Activated CD8-positive, alpha-beta memory T cell treated with anti-CD3 and anti-CD28 coated beads for 1 hour (primary cell): ENCODE measurements at places on chromosomes 1 and 21.

DNA sequence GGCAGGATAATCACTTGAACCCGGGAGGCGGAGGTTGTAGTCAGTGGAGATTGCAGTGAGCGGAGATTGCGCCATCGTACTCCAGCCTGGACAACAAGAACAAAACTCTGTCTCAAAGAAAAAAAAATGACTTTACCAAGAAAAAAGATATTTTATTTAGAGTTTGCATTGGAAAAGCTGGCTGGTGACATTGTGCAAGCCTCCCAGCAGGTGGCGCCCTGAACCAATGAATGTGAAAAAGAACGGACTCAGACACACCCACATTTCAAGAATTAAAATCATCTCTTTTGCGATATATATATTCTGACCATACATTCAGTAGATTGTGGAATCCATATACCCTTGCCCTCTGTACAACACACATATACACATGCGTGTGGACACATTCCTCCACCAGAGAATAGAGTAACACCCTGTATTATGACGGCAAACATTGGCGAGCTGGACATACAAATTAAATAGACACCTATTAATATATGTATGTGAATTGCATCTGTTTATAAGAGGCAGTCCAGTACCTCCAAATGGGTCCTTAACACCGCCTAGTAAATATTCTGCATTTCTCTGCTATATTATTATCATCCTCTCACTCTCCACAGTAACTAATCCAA is 39.0 kb upstream of the CADM3 start:
- DNase-seq, result peak; percentile 55

GRCh38 chr1:46618754-46619415 is 2.3 kb upstream of the MOB3C start:
- no peak for DNase-seq

DNA sequence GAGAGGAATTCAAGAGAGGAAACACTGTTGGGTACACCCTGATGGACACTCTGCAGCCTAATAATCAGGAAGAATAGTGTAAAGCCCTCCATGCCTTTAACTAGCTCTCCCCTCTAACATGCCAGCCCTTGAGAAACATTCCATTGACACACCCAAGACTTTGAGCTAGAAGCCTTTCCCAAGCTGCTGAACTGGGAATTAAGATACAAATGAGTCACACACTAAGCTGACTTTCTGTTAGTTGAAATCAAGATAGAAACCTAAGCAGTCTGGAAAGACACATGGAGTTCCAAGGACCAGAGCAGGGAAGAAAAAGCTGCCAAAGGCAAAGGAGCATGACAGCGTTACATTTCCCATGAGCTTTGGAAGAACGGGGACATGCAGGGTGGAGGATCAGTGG is 380.8 kb downstream of the NPHP4 start:
- no peak for DNase-seq

GRCh38 chr1:32350785-32351398 is 11.4 kb downstream of the FAM229A start:
- peak; percentile 45 for DNase-seq

GRCh38 chr1:13628711-13629110 is 45.1 kb downstream of the PDPN start:
- DNase-seq, result no peak

DNA sequence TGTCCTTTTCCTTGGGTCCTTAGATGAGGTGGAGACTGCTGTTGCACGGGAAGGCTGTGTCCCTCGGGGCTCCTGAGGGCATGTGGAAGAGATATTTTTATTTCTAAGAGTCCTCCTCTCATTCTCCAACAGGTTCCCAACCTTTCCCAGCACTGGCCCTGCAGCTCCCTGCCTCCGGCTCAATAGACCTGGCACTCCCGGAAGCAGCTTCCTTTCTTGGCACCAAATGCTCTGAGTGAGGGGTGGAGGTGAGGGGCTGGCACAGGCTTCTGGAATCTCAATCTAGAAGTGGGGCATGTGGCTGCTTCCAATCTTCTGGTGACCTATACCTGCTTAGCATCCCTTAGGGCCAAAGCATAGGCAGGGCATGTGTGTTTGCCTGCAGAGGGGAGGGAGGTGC is 4.5 kb downstream of the ETV3L start:
- no peak for DNase-seq

DNA sequence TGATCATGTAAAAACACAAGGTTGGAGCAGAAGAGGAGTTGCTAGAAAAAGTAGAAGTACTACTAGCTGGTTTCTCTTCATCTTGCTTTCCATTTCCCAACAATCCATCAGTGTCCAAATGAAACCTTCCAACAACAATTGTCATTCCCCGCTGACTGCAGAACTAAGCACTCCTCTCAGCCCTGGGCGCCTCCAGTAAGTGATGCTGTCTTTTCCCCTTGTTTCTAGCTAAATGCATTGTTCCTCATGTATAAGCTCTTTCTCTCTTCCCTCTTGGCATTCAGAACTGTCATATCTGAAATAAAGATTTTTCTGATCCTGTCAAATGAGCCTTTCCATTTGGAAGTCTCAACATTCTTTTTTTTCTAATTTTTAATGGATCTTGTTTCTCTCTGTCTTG is 68.7 kb downstream of the FCRL5 start:
- DNase-seq, result no peak

DNA sequence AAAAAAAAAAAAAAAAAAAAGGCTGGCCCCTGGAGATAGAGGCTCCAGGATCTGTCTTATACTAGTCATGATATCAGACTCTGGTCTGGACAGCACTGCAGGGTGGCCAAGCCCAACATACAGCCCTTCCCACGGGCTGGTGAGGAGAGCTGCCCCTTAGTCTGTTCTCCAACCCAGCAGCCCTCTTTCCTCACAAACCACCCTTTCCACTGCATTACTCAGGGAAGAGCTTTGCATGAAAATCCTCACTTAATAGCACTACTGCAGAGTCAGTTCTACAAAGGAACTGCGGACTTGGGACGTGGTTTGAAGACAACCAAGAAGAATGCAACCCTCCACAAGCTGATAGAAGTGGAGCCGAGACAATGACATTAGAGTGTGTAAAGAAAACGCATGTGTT is 5.7 kb downstream of the BCAR3 start:
- no peak for DNase-seq

GRCh38 chr21:28112511-28112910 is 880.2 kb downstream of the LTN1 start:
- DNase-seq, result no peak

- DNase-seq, result no peak
Observed at GRCh38 chr1:28740118-28740517, 3.4 kb downstream of the YTHDF2 start.

GRCh38 chr1:169318536-169319244 is 48.9 kb downstream of the NME7 start:
- no peak for DNase-seq

DNA sequence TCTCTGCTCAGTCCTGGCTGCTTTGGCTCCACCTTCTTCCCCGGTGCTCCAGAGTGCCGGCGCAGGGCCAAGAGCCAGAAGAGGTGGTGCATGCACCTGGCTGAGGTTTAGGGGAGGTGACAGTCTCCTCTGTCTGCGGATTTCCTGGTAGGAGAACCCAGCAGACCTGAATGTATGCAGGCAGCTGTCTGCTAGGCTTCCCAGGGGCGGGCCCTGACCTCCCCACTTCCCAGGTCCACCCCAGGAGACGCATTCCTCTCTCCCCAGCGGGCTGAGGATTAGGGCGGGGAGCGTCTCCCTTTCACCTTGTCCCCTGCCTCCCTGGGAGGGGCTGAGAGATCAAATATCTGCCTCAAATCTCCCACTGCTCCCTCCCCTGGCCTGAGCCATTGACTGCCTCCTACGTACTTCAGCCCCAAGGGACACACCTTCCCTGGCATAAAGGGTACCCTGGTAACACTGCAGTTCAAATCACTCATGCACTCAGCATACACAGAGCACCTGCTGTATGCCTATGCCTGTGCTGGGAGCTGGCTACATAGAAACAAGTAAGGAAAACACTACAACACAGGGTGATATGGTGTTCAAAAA is 27.5 kb downstream of the DMBX1 start:
- DNase-seq, result no peak

GRCh38 chr1:91011726-91012125 is 10.1 kb downstream of the ZNF644 start:
- DNase-seq, result no peak

GRCh38 chr1:37741662-37742061 is 23.3 kb downstream of the EPHA10 start:
- DNase-seq, result no peak

- no peak for DNase-seq
Observed at GRCh38 chr21:15001857-15002606, 62.8 kb downstream of the NRIP1 start.

DNA sequence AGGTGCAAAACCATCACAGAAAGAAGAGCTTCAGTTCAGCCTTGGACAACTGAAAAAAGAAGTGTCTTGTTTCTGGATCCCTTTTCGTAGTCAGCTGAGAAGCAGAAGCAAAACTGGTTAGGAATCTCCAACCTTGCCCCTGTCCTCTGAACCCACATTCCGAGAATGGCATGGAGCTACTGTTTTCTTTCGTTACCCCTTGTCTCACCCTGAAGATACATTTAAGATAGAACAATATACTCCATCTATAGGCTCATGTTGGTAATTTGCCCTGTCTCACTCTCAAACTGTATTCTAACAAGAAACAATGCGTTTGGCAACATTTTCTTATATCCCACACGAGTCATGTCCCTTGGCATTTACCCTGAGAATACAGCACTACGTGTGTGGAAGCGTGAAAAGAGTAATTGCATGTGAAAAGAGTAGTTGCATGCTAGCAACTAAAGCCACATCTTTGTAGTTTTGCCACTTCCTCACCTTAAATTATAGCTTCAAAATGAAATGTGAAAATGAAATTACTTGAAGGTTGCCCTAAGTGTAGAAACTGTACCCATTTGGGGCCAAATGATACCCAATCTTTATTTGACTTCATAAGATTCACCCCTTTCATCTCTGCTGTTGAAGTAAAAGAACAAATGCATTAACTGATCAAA is 5.3 kb downstream of the SLAMF7 start:
- DNase-seq, result no peak

DNA sequence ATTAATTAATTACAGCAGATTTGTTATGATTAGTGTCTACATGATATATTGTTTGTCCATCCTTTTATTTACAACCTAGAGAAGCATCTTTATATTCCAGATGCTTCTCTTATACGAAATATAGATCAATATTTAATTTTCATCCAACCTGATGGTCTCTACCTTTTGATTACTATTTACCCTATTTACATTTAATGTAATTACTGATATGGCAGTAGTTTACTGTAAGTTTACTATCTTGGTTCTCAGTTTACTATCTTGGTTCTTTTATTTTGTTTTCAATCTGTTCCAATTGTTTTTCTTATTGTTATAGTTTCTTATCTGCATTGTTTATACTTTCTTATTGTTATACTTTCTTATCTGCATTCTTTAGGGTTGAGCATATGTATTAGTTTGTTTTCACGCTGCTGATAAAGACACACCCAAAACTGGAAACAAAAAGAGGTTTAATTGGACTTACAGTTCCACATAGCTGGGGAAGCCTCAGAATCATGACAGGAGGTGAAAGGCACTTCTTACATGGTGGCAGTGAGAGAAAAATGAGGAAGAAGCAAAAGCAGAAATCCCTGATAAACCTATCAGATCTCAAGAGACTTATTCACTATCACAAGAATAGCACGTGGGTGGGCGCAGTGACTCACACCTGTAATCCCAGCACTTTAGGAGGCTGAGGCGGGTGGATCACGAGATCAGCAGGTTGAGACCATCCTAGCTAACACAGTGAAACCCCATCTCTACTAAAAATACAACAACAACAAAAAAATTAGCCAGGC is 28.9 kb downstream of the FAF1 start:
- no peak for DNase-seq

GRCh38 chr1:248757784-248758195 is 2.2 kb upstream of the LYPD8 start:
- no peak for DNase-seq

- no peak for DNase-seq
Observed at GRCh38 chr1:109821831-109822745, 58.4 kb upstream of the EPS8L3 start.

- no peak for DNase-seq
Observed at GRCh38 chr1:24751833-24752232, 6.6 kb downstream of the CLIC4 start.

DNA sequence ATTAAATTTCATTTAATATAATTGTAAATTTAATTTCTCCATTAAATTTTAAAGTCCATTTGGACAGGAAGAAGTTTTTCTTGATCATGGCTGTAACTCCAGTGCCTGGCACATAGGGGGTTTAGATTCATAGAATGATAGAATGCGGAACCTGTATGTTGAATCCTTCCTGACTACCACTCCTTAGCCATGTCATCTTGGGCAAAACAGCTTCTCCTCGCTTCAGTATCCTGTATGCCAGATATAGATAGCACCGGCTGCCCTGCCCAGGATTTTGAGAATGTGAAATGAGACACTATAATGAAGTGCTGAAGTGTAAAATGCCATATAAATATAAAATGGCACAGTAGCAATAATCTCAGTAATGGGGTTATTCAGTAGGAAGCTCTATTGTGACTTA is 6.4 kb downstream of the DYRK1A start:
- no peak for DNase-seq

GRCh38 chr1:201785291-201785690 is 43.7 kb upstream of the IPO9 start:
- DNase-seq, result no peak

- no peak for DNase-seq
Observed at GRCh38 chr1:231107600-231108326, 54.1 kb upstream of the TRIM67 start.

DNA sequence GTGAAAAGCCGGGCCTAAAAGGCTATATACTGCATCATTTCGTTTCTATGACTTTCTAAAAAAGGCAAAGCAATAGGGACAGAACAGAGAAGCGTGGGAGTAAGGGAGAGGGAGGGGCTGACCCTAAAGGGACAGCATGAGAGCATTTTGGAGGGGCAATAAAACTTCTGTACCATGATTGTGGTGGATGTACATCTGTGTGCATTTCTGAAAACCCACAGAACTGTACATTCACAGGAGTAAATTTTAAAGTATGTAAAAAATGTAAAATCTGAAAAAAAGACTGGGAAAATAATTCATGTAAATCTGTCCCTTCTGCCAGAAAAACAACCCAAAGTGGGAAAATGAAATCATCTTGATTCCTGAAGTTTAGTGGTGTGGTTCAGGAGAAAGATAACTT is 235.4 kb downstream of the CENPF start:
- DNase-seq, result no peak

DNA sequence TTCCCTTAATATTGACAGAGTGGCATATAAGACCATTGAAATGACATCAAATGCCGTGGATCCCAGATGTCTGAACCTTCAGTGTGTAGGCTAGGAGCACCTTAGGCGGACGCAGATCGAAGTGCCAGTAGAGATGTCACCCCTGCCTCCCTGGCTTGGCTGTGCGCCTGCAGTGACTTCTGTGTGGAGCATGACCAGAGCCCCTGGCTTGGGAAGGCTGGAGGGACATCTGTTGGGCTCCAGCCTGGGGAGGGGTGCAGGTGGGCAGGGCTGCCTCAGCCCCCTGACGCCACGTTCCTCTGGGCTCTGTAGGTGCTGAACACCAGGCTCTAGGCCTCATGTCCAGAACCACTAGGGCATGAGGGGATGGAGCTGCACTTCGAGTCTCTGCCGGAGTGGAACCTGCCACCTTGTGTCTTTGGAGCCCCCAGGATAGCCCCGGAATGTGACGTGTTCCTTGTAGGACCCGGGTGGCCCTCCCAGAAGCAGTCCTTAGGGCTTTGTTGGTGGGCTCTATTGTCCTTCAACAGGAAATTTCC is 103.8 kb downstream of the ADARB1 start:
- DNase-seq, result no peak
